Hepatocyte (in vitro differentiated cells): ENCODE measurements at places on chromosomes 7 and 10. TPM values are rescaled to one million over a fixed set of nuclear protein-coding genes. Genes with fewer than 3 reads are reported as not detected.

DNA sequence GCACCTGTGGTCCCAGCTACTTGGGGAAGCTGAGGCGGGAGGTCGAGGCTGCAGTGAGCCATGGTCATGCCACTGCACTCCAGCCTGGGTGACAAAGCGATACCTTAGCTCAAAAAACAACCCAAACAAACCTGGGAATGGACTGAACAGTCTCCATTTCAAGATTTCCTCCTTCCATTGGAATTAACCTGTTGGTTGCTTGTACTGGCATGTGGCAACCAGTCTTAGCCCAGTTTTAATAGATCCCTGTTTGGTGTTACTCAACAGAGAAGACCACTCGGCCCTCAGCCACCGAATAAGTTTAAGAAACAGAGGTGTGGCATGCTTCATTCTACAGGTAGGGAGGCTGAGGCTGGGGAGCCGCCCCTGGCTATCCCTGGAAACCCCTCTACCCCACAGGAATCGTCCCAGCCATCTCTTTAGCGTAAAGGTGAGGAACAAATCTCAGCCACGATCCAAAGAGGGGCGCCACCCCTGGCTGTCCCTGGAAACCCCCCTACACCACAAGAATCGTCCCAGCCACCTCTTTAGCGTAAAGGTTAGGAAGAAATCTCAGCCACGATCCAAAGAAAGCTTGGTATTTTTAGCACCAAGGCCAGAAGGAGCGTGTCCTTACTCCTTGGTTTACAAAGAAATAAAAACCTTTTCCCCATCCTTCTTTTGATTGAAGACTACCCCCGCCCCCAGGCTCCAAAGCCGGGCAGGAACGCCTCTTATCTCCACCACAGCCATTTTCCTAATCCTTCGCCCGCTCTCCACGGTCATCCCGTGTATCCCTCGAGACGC is 861 bp upstream of the TSPAN14 start:
- peaks cover 47% of the 10 kb centered on the region for H3K4me1 ChIP-seq
- peak overlapping the region; percentile 92 for H3K27ac ChIP-seq
- no peaks in the 10 kb centered on the region for H3K36me3 ChIP-seq
- no peaks in the 10 kb centered on the region for H3K27me3 ChIP-seq
- H3K4me3 ChIP-seq: peak overlapping the region; percentile 34

DNA sequence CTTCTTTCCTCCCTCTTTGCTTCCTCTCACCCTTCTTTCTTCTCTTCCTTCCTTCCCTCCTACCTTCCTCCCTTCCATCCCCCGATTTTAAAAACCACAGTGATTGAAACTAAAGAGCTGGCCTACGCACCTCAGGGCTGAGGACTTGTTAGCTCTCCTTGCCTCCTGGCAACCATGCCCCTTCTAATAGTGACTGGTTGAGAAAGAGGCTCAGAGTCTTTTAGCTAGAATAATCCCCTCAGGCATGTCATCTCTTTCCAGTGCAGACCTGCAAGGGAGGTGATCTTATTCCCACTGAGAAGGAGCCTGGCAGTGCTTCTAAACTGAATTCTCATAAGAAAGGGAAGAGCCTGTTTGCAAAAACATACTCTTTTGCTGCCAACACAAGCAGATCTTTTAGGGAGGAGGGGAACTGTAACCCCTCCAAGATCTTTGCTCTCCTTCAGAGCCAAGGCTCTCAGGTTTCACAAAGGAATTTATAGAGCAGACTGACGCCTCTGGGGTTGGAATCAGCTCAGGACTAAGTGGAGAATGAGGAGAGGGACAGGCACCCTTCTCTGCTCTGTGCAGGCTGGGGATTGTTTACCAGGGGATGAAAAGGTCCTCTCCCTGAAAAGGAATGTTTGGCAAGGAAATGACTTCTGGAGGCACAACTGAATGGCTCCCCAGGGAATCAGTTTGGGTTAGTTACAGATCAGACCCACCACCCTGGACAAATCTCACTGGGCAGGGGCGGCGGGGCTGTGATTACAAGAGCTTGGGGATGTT is 9.4 kb upstream of the ANKRD1 start:
- H3K4me3 ChIP-seq: no peak overlapping the region
- DNase-seq: peak; percentile 57
- H3K27ac ChIP-seq: peak overlapping the region; percentile 90
- no peaks in the 10 kb centered on the region for H3K27me3 ChIP-seq
- H3K36me3 ChIP-seq: no peaks in the 10 kb centered on the region

DNA sequence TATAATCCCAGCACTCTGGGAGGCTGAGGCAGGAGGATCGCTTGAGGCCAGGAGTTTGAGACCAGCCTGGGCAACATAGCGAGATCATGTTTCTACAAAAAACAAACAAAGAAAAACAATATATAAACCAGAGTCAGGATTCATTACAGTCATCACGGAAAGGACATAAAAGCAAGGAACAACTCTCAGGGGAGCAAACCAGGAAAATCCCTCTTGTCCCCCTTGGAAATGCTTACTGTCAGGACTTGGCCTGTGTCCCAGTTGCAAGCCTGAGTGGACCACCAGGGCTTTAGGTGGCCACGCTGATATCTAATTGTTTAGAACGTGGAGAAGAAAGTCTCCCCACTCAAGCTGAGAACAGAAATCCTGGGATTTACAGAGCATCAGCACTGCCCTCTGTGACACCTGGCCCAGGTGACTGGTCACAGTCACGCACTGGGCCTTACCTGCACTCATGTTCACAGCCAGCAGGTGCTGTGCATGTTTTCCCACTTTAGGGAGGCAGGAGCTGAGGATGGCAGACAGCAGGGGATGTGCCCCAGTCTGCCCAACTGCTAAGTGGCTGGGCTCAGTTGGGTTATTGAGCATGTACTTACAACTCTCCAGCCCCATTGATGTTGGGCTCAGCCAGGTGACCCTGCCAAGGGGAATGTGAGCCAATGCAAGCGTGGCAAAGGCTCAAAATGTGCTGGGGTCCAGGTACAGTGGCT is 60.9 kb downstream of the TMEM130 start:
- no peak overlapping the region for H3K27ac ChIP-seq
- H3K4me3 ChIP-seq: no peak overlapping the region
- H3K4me1 ChIP-seq: no peaks in the 10 kb centered on the region
- H3K36me3 ChIP-seq: no peaks in the 10 kb centered on the region

GRCh38 chr10:2225609-2226008 is 488.3 kb upstream of the ADARB2 start:
- H3K4me3 ChIP-seq: no peak overlapping the region
- no peaks in the 10 kb centered on the region for H3K27me3 ChIP-seq
- H3K4me1 ChIP-seq: no peaks in the 10 kb centered on the region
- H3K27ac ChIP-seq: no peak overlapping the region
- no peak for DNase-seq
- H3K36me3 ChIP-seq: no peaks in the 10 kb centered on the region

GRCh38 chr10:98855403-98856189 is 380.1 kb downstream of the HPSE2 start:
- no peak overlapping the region for H3K4me3 ChIP-seq
- H3K27ac ChIP-seq: no peak overlapping the region
- DNase-seq: no peak
- H3K36me3 ChIP-seq: no peaks in the 10 kb centered on the region
- H3K4me1 ChIP-seq: no peaks in the 10 kb centered on the region

DNA sequence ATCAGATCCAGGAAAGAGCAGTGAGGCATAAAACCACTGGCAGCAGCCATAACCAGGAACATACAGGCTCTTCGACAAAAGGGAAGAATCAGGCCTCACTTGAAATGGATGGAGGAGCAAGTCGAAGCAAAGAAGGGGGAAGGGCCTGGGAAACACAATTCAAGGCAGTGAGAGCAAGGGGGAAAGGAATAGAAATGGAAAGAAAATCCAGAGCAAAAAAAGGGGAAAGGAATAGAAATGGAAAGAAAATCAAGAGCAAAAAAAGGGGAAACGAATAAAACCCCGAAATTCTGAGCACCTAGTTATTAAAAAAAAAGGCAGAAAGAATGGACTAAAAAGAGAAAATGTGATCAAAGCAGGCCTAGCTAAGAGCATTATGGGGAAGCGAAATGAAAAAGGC is 24.1 kb upstream of the PRKAR2B start:
- no peak overlapping the region for H3K4me3 ChIP-seq
- no peak overlapping the region for H3K27ac ChIP-seq
- no peaks in the 10 kb centered on the region for H3K4me1 ChIP-seq
- H3K36me3 ChIP-seq: no peaks in the 10 kb centered on the region
- no peak for DNase-seq

DNA sequence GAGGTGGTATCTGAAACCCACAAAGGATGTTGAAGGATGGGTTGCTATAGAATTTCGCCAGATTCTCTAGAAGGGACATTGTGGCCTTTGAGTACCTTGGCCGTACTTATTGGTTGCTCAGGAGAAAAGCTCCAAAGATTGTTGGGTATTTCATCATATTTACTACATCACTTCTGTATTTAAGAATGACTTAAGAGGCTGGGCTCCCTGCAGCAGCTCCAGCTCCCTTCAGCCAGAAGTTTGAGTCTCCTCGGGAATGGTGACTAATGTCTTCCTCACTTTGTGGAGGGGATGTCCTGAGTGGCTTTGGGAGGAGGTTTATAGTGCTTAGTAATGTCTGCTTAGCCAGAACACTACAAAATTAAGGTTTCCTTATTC is 18.1 kb downstream of the MINDY4 start:
- no peak overlapping the region for H3K4me3 ChIP-seq
- no peak for DNase-seq
- H3K4me1 ChIP-seq: no peaks in the 10 kb centered on the region
- no peaks in the 10 kb centered on the region for H3K27me3 ChIP-seq
- no peaks in the 10 kb centered on the region for H3K36me3 ChIP-seq

DNA sequence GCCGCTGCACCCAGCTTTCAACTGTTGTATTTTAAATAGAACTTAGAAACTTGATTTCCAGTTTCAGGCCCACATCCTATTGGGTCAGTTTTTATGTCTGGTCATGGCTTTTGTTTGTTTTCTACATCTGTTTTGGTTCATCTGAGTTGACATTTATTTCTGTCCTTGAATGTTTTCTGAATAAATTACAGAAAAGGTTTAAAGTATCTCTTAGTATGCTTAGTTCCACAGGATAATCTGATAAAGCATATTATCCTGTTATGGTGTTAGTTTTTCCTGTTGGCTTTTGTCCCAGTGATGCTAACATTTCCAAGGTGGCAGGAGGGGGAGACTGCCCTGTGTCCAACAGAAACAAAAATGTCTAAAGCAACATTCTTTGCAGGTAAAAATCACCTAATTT is 733.2 kb downstream of the INHBA start:
- no peaks in the 10 kb centered on the region for H3K36me3 ChIP-seq
- no peak overlapping the region for H3K27ac ChIP-seq
- DNase-seq: no peak
- no peak overlapping the region for H3K4me3 ChIP-seq

- H3K27me3 ChIP-seq: peaks cover 2% of the 10 kb centered on the region
- no peak for DNase-seq
- H3K4me3 ChIP-seq: no peak overlapping the region
- H3K36me3 ChIP-seq: no peaks in the 10 kb centered on the region
- H3K27ac ChIP-seq: no peak overlapping the region
These were observed 39.6 kb upstream of the CACNB2 start for GRCh38 chr10:18100669-18101068.

GRCh38 chr10:91023700-91024398 is 103.0 kb upstream of the ANKRD1 start:
- H3K36me3 ChIP-seq: no peaks in the 10 kb centered on the region
- H3K4me3 ChIP-seq: no peak overlapping the region
- peaks cover 15% of the 10 kb centered on the region for H3K4me1 ChIP-seq
- peak overlapping the region; percentile 58 for H3K27ac ChIP-seq
- DNase-seq: no peak
- H3K27me3 ChIP-seq: no peaks in the 10 kb centered on the region

PAPOLB gene
- total RNA-seq: not detected in 2 replicates

CYP2C8 gene
- 3.7 and 4.1 TPM in 2 replicates for total RNA-seq

AKR1C1 gene
- 175 and 179 TPM in 2 replicates for total RNA-seq

PON1 gene
- 29.2 and 37.4 TPM in 2 replicates for total RNA-seq
